GDM1 (cell line): ENCODE measurements at places on chromosomes 5 and 9.

GRCh38 chr5:144289277-144289676 lies 118.6 kb downstream of the KCTD16 start:
- no peak for DNase-seq

DNA sequence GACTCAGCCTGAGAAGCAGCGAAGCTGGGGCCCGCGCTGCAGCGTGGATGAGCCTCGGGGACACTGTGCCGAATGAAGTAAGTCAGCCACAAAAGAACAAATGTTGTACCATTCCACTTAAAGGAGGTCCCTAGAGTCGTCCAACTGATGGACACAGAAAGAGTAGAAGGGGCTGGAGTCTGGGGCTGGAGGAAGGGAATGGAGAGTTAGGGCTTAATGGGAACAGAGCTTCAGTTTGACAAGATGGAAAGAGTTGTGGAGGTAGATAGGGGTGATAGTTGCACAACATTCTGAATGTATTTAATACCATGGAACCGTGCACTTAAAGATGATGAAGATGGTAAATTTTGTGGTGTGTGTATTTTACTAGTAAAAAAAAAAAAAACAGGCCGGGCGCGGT lies 119.9 kb downstream of the EHMT1 start:
- DNase-seq, result no peak

- DNase-seq, result no peak
Measured at GRCh38 chr5:34538026-34538672, 118.0 kb upstream of the RAI14 start.

GRCh38 chr5:84275609-84276008 lies 109.1 kb downstream of the EDIL3 start:
- no peak for DNase-seq

DNA sequence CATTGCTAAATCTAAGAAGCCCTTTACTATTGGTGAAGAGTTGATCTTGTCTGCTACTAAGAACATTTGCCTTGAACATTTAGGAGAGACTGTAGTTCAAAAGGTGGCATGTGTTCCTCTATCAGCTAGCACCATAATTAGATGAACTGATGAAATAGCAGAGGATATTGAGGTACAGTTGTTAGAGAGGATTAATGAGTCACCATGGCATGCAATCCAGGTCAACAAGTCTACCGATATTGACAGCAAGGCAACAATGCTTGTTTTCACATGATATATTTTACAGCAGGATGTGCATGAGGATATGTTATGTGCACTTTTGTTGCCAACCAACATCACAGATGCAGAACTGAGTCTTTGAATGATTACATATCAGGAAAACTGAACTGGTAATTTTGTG lies 134.3 kb upstream of the CDH9 start:
- DNase-seq, result no peak

DNA sequence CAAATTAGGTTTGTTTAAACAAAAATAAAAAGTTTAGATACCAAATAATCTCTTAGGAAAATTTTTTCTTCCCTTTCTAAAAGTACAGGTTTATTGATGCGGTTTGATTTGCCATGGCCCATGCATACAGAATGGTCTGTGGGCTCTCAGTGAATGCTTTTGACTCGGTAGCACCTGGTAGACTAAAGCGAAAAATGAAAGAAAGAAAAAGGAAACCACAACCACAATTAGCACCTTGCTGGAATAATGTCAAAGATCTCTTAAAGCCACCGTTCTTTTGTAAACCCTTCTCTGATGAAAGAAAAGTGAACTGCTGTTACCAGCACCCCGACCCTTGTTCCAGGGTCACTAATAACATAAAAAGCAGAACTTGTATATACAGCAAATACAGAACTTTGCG lies 157.9 kb downstream of the NFIB start:
- DNase-seq, result no peak

GRCh38 chr5:72482046-72482445 lies 25.2 kb downstream of the ZNF366 start:
- DNase-seq, result no peak

GRCh38 chr5:113118298-113118697 lies 141.7 kb downstream of the DCP2 start:
- DNase-seq, result no peak

GRCh38 chr5:87867281-87867680 lies 401.4 kb downstream of the TMEM161B start:
- no peak for DNase-seq

DNA sequence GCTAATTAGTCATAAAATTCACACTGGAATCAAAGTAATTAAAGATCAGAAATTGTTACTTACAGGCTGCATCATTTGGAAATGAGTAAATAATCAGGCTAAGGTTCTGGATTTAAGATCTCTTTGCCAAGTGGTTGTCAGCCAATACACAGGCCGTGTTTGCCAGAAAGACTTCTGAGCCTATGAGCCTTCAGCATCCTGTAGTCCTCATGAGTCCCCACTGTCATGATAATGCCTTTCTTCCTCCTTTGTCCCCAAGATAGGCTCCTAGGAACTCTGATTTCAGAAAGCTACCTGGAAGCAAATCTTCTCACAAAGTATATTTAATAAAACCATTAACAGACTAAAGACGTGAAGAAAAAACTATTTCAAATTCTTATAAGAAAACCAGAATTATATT lies 810.5 kb downstream of the DNAH5 start:
- no peak for DNase-seq

- DNase-seq, result no peak
Measured at GRCh38 chr5:163649514-163649913, 144.1 kb downstream of the MAT2B start.
